Stimulated activated CD8-positive, alpha-beta memory T cell treated with anti-CD3 and anti-CD28 coated beads, Interleukin-4, amount 100 ng/mL, for 1 hour (primary cell): ENCODE measurements at places on chromosomes 5 and 9.

- no peak for DNase-seq
Observed at GRCh38 chr9:119273325-119273904, 95.8 kb downstream of the BRINP1 start.

GRCh38 chr9:123418506-123418905 lies 62.5 kb downstream of the CRB2 start:
- DNase-seq, result no peak

DNA sequence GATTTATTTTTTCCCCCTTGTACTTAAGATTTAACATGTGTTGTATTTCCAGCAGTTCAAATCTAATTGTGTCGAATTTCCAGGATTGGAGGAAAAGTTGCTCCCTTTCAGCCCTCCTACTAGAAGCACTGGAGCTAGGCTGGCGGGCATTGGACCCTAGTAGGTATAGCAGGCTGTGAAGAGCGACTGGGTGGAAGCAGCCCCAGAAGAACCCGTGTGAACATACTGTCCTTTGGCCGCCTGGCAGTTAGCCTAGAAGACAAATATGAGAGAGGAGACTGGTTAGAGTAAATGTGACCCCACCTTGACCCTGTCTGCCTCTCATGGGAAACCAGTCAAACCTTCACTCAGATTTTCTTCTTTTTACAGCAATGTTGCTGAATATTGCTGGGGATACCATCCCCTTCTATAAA lies 13.9 kb downstream of the ALDOB start:
- no peak for DNase-seq

DNA sequence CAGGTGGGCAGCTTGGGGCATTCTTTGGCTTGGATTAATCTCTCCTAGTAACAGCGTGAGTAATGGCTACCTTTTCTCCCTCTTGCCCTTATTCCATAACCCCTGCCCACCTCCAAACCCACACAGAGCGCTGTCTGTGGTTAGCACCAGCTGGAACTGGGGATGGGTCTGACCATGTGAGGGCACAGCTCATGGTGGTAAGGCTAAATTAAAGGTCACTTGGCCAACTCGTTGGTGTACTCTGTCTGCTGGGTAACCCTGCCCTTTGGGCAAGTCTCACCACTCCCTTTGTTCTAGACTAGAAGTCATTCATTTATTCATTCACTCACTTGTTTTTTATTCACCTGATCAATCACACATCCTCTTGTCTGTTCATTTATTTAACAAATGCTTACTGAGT lies 27.8 kb downstream of the PPARGC1B start:
- no peak for DNase-seq

- no peak for DNase-seq
Observed at GRCh38 chr5:32710550-32711361, at the start of gene NPR3. Gene NPR3 (plus strand): TSS chr5:32711321. CDS start chr5:32711777, 456 bp downstream.

GRCh38 chr5:155136216-155136850 lies 122.8 kb downstream of the KIF4B start:
- no peak for DNase-seq

DNA sequence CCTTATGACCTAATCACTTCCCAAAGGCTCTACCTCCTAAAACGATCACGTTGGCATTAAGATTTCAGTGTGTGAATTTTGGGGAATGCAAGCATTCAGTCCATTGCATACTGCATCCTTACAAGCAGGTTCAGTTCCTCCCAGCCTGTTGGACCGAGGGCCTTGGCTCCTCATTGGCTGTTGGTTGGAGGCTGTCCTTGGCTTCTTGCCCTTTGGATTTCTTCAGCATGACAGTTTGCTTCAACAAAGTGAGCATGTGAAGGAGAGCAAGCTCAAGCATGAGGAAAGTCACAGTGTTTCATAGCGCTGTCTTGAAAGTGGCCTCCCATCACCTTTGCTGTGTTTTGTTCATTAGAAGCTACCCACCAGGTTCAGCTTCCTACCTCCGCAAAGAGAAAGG lies 109.5 kb downstream of the GADD45G start:
- no peak for DNase-seq

- DNase-seq, result no peak
Observed at GRCh38 chr5:149435015-149435376, 55.9 kb upstream of the IL17B start.

DNA sequence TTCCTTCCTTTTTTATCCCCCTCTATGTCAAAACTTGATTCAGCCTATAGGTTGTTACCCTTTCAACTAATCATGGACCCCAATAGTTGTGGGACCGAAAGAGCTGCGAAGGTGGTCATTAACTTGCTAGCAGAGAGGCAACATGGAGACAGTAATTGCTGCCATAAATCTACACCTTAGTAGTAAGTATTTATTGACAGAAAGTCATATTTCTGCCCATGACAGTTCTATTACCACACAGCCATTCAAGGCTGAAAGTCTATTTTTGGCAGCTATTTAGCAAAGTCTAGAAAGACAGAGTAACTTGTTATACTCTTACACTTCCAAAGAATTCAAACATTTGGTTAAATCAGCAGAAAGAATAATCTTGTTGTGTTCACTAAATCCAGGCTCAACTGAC lies 236.2 kb downstream of the PRELID2 start:
- DNase-seq, result no peak

DNA sequence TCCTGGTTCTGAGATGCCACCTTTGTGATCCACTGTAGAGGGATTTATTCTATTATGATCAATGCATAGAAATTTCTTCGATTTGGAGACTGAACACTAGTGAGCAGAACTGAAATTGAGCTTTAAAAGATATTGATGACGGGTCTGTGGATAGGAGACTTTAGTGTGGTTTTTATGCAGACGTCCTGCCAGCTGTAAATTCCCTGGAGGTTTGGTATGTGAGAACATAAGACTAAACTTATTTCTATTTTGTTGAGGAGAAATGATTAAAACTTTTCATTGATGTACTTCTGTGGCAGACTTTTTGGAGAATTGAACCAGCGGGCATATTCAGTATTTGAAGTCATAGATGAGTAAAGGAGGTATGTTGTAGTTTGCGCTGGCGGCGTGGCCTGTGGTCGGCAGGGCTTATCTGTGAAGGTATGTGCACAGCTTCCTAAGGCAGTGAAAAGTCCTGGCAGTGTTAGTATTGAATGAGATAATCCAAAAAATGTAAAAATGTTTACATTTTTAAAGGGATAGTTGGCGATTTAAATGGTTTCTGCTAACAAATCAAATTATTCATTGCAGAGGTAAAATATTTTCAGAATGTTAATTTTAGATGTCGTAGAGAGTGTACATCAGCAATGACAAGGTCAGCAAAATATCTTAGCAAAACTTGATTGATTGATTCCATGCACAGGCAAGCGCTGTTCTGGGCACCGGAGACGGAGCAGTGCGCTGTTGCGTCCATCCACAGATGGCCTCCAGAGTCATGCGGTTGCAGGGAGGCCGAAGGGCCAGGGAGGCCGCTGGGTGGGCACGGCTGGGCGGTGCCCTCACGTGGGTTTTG lies 20.4 kb downstream of the TENT4A start:
- DNase-seq, result no peak

DNA sequence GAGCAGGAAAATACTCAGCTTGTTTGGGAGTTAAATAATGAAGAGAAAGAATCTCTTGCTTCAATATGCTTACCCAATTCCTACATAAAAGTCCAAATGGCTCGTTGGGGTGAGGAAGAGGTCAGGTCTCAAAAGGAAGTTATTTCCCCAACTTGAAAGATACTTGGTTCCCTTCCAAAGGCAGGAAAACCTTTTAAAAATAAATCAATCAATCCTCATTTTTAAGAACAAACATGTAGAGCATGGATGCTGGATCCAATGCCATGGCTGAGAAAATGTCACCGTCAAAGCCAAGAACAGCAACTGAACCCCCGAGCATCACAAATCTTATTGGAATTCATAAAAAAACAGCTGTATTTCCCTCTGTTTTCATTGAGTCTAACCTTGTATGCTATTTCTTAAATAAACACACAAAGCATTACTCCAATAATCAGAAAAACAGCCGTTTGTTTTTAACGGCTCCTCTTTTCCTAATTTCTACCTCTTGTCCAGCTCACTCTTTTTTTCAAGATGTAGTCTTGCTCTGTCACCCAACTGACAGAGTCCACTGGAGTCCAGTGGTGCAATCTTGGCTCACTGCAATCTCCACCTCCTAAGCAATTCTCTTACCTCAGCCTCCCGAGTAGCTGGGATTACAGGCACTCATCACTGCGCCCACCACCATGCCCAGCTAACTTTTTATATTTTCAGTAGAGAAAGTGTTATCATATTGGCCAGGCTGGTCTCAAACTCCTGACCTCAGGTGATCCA lies 140.7 kb downstream of the GNA14 start:
- DNase-seq, result no peak

- DNase-seq, result no peak
Observed at GRCh38 chr5:65900746-65901145, 25.6 kb upstream of the ERBIN start.

DNA sequence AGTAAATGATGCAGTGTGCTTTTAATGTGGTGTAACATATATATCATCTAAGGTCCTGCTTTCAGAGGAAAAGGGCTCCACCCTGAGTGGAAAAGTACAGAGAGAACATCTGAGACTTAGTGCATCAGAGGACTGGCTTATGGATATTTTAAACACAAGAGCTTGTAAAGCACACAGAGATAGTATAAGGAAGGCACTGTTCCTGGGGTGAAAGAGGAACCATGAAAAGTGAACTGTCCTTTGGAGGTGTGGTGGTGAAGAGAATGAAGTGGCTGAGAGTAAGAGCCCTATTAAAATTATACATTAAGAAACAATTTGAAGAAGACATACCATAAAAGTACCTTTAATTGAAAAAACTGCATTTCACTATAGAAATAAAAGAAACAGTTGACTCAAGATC lies 68.9 kb downstream of the CSF2 start:
- no peak for DNase-seq

GRCh38 chr5:79938468-79938867 lies 52.6 kb downstream of the MTX3 start:
- DNase-seq, result no peak

GRCh38 chr5:76667495-76667894 lies 44.3 kb upstream of the F2RL2 start:
- no peak for DNase-seq

DNA sequence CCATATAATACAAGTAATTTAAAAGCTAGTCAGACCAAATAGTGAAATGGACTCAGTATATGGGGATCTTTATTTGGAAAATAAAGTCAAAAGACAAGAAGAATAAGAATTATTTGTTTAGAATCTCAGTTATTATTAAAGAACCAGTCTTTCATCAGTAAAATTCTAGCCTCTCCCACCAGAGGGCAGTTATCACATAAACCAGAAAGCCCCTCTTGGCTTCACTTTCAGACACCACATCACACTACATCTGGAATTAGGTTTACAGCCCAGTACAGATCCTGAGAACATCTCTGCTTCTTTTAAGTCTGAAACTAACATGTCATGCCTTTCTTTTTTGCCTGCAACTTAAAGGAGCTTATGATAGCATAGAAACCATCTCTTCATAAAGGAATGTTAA lies 12.2 kb upstream of the HSPB3 start:
- DNase-seq, result no peak

GRCh38 chr5:33241802-33242201 lies 199.0 kb upstream of the TARS1 start:
- no peak for DNase-seq

DNA sequence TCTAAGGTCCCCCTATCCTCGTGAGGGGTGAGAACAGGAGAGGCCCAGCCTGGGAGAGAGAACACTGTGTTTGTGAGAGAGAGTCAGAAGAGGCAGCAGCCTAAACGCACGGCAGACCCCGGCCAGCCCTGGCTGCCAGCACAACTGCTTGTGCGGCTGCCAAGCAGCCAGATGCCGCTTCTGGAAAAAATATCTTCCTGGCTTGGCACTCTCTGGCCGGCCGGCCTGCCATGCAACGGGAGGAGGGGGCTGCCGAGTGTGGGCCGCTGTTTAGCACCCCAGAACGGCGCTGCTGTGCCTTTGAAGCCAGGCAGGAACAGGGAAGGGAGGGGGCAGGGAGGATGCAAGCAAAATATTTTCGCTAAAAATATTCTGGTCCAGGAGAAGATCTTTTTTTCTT lies 105.0 kb downstream of the FGF18 start:
- DNase-seq, result no peak

DNA sequence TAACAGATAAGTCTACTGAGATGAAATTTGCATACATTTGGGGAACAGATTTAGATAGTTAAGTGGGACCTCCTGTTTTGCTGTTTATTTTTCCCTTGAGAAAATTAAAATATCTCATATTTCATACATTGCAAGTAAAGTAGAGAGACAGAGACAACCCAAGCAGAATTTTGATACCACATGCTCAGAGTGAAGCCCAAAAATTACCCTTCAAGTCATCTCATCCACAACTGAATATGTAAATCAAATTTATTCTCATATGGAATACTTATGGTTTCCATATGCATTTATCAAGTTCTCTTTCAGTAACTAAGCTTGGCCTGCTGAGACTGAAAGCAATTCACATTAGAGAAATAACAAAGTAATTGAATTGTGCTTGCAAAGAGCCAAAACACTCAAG lies 474.4 kb downstream of the SEMA5A start:
- DNase-seq, result no peak

- no peak for DNase-seq
Observed at GRCh38 chr5:42026446-42026845, 101.4 kb downstream of the FBXO4 start.

GRCh38 chr5:140391312-140391711 lies 10.3 kb upstream of the ANKHD1 start:
- no peak for DNase-seq

- no peak for DNase-seq
Observed at GRCh38 chr9:130740218-130741023, 46.8 kb downstream of the EXOSC2 start.

- DNase-seq, result no peak
Observed at GRCh38 chr5:88736494-88736893, 146.5 kb downstream of the MEF2C start.

DNA sequence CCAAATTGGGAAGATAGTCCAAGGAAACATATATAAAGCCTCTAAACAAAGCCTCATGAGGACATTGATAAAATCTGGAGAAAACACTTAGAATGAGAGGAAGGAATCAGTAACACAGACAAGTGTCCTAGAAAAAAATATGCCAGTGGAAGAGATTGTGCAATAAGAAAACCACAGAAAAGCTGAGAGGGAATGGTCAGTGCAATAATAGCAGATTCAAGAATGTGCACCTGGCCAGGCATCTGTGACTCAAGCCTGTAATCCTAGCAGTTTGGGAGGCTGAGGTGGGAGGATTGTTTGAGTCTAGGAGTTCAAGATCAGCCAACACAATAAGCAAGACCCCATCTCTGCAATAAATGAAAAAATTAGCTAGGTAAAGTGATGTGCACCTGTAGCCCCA lies 691.2 kb upstream of the CDH6 start:
- no peak for DNase-seq

GRCh38 chr5:150208187-150209098 lies 18.6 kb downstream of the SLC6A7 start:
- DNase-seq, result no peak

GRCh38 chr9:93107151-93107824 lies 11.3 kb downstream of the CARD19 start:
- DNase-seq, result no peak

- no peak for DNase-seq
Observed at GRCh38 chr5:89992201-89992600, 417.4 kb downstream of the CETN3 start.
